ENCODE measurements at places on chromosomes 5 and 9.

DNA sequence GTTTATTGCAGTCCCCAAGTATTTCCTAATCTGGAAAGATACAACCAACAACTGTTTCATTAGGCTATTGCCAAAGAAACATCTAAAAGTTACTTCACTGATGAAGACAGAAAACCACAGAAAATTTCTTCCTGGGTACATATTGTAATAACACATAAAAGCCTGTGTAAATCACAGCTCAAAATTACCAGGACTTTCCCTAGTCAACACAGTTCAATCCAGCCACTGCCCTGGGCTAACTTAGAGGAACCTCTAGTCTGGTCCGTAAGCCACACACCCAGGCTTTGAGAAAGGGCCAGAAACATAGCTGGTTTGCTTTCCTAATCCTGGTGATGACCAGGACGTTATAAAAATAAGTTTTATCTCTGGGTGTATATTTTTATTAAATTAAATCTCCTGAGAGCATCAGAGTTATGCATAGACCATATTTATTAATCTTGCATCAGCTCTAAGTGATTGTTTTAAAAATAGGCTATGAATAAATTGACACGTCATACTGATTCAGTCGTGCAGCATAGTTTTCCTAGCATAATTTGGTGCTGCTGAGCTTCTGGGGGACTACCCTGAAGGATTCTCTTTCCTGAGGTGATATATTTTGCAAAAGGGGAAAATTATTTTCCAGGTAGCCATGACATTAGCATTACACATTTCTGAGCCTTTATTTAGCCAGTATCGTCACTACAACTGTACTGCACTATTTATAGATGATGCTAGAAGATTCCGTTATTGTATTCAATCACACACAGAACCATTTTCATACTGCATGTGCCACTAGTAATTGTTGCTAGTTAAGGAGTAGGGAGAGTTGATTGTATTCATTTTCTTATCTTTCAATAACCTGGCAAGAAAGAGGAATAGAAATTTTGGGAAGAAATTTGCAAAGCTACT lies 12.6 kb upstream of the MUSK start:
- DNase-seq, result no peak

- no peak for DNase-seq
Observed at GRCh38 chr5:4989118-4989517, 151.0 kb upstream of the ADAMTS16 start.

GRCh38 chr9:33159777-33160127 lies 7.4 kb downstream of the B4GALT1 start:
- no peak for DNase-seq

DNA sequence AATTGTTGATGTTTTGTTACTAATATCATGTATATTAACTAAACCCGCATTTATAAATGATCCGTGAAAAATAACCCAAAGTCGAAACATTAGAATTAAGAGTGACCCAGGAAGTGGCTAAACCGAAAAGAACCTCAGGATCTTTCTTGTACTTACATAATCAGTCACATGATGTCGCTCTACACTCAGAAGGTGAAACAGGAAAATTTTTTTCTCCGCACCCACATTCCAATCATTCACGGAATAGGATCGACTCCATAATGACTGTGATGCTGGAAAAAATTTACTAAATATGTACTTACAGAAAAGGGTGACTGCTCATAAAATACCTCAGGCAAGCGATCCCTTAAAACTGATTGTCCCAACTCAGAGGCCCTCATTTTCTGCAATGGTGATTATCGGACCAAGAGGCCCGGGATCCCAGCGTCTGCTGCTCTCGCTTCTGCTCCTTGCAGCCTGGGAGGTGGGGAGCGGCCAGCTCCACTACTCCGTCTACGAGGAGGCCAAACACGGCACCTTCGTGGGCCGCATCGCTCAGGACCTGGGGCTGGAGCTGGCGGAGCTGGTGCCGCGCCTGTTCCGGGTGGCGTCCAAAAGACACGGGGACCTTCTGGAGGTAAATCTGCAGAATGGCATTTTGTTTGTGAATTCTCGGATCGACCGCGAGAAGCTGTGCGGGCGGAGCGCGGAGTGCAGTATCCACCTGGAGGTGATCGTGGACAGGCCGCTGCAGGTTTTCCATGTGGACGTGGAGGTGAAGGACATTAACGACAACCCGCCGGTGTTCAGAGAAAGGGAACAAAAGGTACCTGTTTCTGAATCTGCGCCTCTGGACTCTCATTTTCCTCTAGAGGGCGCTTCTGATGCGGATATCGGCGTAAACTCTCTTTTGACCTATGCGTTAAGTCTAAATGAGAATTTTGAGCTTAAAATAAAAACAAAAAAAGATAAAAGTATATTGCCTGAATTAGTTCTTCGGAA lies at the start of gene PCDHA12:
Gene PCDHA12 (plus strand): TSS at position 224 of the 981 bp plus-strand sequence. CDS start 165 bp downstream, at position 389.
- DNase-seq, result no peak

DNA sequence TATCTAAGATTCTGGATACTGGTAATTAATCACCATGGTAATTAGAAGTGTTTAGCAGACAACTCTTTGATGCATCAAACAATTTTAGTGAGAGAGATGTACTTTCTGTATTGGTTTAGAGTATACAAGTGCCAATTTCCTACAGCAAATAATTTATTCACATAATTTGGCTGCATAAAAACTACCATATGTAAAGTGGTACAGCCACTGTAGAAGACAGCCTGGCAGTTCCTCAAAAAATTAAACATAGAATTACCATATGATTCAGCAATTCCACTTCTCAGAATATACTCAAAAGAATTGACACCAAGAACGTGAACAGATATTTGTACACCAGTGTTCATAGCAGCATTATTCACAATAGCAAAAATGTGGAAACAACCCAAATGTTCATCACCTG lies 36.2 kb downstream of the PHAX start:
- no peak for DNase-seq

GRCh38 chr9:76796296-76796695 lies 32.1 kb downstream of the PCA3 start:
- no peak for DNase-seq

DNA sequence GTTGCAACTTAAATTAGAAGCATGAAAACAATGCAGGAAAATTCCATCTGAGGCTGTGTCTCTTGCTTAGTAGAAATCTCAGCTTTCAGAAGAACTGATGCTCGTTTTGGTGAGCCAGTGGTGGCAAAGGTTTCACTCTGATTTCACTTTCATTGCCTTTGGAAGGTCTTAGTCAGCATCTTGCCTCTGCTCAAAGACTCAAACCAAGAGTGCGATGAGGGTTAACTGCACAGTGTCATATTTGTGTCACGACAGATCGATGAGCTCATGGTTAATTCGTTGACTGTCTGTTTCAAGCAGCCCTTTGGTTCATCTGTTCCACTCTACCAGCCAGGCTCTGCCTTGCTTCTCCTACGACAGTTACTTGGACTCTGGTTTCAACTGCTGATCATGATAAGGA lies 331.3 kb upstream of the KIF2A start:
- DNase-seq, result no peak

DNA sequence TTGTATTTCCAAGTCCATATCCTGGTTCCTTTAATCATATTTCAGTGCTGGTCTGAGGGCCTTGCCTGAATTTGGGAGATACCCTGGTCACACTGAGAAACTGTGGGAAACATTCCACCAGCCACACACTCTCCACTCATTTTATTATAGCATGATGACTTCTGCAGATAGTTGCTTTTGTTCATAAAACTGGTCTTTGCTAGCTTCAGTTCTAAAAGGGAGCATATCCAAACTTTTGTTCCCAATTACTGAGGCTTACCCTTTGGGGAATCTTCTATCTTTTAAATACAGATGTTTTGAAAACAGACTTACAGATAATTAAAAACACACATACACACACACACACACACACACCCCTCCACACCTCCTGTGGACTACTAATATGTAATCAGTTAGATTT lies 21.0 kb downstream of the DMGDH start:
- no peak for DNase-seq

DNA sequence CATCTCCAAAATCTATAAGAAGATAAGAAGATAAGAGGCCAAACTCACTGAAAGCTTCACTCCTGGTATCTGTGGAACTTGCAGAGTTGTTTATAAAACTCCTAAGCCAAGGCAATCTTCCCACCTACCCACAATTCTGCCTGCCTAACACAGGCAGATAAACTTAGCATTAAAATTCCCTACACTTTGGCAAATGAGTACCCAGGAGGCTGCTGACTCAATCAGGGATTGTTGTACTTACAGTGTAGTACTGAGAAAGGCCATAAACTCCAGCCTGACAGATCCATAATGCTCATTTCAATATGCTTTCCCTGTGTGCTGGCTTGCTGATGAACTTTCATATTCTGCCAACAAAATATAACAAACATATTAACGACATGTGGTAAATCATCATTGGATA lies 725.2 kb downstream of the BRINP1 start:
- no peak for DNase-seq

DNA sequence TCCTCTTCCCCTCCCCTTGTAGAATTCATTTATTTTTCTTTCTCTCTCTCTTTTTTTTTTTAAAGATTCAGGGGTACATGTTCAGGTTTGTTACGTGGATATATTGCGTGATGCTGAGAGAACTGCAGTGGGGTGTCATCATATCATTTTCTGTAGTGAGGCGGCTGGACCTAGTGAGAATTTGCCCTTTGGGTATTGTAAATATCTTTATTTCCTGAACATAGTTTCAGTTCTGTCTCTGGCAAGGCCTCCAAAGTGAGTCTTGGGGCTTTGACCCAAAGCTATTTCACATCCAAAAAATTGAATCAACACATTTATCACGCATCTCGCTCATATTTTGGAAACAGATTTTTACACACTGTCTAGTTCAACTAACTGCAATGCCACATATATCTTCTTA lies 25.4 kb upstream of the MYOT start:
- no peak for DNase-seq

- no peak for DNase-seq
Observed at GRCh38 chr9:25255216-25255615, 423.0 kb downstream of the TUSC1 start.

GRCh38 chr5:173745123-173745522 lies 128.7 kb upstream of the BOD1 start:
- DNase-seq, result no peak

DNA sequence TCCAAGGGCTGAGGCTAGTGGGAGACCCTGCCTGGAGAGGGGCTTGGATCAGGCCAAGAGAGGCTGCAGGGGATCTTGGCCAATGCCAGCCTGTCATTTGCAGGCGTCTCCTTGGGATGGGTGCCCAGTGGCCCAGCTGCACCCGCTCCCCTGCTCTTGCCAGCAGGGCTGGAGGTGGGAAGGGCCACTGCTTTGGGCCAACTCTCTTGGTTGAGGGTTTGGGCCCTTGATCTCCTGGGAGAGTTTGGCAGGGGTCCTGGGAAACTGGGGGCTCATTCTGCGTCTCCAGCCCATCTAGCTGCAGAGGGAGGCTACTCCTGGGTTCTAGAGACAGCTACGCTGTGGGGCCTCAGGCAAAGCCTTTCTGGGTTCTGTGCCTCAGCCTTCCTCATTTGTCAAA lies 10.5 kb downstream of the PSD2 start:
- no peak for DNase-seq

- no peak for DNase-seq
Observed at GRCh38 chr5:61019642-61020041, 74.6 kb downstream of the NDUFAF2 start.

GRCh38 chr9:113254991-113255390 lies 20.4 kb downstream of the CDC26 start:
- DNase-seq, result no peak

DNA sequence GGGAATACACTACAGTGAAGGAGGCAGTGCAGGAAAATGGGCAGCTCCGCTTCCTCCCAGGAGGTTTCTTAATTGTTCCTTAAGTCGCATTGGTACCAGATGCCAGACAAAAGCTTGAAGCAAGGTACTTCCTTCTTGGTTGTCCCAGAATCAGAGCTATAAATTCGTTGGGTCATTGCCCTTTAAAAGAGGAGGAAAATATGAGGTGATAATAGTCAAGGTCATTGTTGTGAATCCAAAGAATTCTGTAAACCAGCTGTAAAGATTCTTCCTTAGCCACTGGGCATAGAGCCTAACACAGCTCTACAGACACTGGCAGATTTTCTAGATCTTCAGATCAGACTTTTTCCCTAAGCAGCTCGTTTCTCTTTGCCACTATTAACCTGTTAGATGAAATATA lies 444.1 kb upstream of the TLE4 start:
- no peak for DNase-seq

DNA sequence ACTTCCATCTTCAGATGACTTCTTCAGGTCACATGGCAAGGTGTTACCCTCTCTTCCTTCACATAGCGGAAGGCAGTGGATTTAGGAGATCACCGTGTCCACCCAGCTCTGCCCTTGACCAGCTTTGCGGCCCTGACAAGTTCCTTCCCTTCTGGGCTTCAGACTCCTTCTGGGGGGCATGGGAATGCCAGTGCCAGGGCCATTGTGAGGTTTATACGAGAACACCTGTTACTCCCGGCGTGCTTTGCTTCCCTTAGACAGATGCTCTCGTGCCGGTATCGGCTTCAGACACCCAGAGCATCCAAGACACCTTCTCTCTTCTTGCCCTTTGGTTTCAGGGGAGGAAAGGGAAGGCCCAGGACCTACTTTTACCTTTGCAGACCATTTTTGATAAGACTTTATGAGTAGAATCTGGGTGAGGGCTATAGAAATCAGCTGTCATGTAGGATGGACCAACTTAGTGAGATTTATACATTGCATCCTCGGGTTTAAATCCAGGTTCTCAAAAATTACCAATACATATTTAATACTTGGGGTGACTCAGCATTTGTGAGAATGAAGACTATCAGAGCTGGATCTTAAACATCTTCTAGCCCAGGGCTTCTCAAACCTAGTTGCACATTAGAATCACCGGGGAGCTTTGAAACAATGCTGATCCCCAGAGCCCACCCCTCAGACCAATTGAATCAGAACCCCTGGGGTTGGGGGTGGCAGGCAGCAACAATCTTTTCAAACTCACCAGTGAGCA lies 138.2 kb downstream of the MVB12B start:
- no peak for DNase-seq

- no peak for DNase-seq
Observed at GRCh38 chr9:83011611-83012010, 51.3 kb downstream of the RASEF start.

DNA sequence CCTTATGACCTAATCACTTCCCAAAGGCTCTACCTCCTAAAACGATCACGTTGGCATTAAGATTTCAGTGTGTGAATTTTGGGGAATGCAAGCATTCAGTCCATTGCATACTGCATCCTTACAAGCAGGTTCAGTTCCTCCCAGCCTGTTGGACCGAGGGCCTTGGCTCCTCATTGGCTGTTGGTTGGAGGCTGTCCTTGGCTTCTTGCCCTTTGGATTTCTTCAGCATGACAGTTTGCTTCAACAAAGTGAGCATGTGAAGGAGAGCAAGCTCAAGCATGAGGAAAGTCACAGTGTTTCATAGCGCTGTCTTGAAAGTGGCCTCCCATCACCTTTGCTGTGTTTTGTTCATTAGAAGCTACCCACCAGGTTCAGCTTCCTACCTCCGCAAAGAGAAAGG lies 109.5 kb downstream of the GADD45G start:
- DNase-seq, result no peak

- DNase-seq, result no peak
Observed at GRCh38 chr9:12935714-12936113, 160.9 kb downstream of the LURAP1L start.

- DNase-seq, result no peak
Observed at GRCh38 chr5:150734579-150735384, 24.0 kb downstream of the DCTN4 start.

Measured in HuH-7.5 (cell line).